ENCODE measurements at places on chromosomes 3 and 15.

DNA sequence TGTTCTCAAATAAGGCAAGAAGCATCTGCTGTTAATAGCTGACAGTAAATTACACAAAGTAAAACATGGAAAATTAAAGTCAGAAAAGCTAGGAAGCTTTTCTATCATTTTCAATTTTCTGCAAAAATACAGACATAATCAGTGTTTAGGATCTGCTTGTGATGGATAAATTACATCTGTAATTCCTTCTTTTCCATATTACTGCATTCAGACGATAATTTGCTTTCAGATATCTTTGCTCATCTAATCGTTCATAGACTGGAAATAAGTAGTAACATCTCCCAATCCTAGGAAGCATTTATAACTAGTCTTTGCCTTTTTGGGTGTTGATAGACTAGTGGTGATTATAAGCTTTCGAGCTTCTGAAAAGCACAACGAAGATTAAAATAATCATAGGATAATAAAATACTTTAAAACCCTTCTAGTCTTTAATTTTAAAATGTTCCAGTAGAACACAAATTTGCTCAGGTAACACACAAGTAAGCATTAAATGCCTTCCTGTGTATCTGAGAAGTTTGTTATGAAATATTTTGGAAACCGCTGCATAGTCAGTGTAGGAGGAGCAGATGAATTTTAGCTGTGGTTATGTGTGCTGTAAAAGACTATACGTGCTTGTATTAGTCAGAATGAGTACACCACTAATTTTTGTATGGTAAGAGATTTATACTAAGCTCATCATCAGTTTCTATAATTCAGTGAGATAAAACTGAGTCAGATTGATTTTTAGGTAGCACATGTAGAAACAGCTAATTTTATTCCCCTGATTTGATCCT, 41.0 kb downstream of the MBNL1 start:
- no peak for DNase-seq

- no peak for DNase-seq
These were observed 59.5 kb upstream of the STRIT1 start for GRCh38 chr3:155352900-155353490.

- no peak for DNase-seq
These were observed 371.7 kb downstream of the ZBTB20 start for GRCh38 chr3:114775395-114775794.

- DNase-seq, result no peak
These were observed 275.7 kb upstream of the CTNNB1 start for GRCh38 chr3:40923651-40924050.

DNA sequence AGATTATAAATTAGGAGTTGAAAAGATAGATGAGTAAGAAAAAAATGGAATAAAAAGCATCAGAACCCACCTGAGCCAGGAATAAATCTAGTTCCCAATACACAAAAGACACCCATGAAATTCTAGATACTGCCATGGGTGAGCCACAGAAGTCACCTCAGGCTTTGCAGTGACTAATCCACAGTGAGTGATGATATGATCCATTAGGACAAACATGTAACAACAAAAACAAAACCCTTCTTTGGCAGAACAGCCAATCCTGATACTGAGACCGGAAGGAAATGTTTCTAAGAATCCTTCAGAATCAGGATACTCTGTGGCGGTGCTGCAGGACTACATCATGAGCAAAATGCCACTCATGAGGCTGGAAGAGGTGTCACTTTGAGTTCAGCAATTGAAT, 15.0 kb upstream of the MINDY4B start:
- DNase-seq, result no peak
